T-helper 1 cell (primary cell): ENCODE measurements at places on chromosomes 2 and 18.

GRCh38 chr2:1835581-1836201 is 91.4 kb upstream of the PXDN start:
- no peak for DNase-seq

DNA sequence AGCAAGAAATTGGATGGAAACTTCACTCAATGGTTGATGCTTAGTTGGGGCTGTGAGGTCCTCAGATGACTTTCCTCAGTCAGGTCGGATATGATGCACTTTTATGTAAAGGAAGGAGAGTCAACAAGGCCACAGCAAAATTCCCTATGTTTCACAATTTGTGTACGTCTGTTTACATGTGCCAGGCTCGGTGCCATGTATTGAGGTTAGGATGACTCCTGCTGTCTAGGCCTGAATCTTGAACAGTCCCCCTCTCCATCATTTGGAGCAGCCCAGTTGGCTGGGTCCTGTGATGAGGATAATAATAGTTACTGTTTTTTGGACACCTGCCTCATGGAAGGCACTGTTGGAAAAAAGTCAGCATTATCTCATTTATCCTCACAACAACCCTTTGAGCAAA is 43.1 kb downstream of the VSNL1 start:
- no peak for DNase-seq

DNA sequence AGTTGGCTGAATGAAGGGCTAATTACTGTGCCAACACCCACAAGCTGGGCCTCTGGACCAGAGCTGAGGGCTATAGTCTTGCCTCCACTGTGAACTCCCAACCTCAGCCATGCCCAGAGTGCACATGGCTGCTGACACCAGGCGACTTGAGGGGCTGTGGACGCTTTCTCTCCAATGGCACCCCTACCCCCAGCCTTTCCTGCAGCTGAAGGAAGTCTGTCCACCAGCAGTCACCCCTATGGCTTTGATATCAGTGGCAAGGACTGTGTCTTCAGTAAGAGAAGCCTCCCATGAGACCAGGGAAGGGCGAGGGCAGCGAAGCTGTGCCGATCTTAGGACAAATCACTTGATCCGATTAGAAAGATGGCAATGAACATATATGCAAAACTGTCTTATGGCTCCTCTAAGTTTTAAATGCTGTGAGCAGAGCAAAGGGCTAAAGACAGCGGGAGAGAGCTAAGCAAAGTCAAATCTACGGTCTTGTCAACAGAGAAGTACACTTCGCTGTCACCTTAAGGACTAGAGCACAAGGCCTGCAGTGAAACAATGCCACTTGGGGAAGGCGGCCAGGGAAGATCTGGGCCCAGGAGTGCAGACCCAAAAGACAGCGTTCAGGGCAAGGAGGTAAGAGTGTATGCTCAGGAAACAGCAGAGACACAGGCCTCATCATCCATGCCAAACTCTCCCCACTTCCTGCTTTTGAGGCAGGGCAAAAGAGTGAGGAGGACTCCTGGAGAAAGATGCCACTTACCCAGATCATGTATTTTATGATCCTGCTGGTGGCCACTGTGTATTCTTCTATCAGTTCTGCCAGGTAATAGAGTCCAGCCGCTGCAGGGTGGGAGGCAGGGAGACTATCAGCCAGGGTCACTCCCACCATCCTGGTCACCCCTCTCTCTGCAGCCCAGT is 1.5 kb downstream of the TEX261 start:
- DNase-seq, result no peak

GRCh38 chr18:63586966-63587365 is at the start of gene SERPINB13:
Gene SERPINB13 (plus strand): TSS chr18:63587343. CDS start chr18:63588668, 1,325 bp downstream.
- DNase-seq, result no peak

GRCh38 chr2:23449831-23450331 is 64.9 kb downstream of the KLHL29 start:
- no peak for DNase-seq

DNA sequence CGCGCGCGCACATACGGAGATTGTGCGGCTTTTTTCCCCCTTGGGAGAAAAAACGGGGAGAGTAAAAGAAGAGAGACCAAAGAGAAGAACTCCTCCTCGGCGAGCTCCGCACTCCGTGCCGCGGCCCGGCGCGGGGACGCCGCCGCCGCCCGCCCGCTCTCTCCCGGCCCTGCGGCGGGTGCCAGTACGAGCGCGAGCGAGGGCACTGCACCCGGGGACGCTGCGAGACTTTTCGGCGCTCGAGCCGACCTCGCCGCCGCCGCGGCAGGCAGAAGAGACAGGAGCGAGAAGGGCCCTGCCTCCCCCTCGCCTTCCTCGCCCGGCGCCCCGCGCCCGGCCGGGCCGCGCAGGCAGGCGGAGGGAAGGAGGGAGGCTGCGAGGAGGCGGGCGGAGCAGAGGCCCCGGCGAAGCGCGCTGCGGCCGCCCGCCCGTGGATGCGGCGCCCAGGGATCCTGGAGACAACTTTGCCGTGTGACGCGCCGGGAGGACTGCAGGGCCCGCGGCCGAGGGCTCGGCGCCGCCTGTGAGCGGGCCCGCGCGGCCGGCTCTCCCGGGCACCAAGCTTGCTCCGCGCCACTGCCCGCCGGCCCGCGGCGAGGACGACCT is 857 bp upstream of the INHBB start:
- DNase-seq, result no peak

GRCh38 chr2:95018861-95019550 is 6.5 kb upstream of the MAL start:
- DNase-seq, result no peak

DNA sequence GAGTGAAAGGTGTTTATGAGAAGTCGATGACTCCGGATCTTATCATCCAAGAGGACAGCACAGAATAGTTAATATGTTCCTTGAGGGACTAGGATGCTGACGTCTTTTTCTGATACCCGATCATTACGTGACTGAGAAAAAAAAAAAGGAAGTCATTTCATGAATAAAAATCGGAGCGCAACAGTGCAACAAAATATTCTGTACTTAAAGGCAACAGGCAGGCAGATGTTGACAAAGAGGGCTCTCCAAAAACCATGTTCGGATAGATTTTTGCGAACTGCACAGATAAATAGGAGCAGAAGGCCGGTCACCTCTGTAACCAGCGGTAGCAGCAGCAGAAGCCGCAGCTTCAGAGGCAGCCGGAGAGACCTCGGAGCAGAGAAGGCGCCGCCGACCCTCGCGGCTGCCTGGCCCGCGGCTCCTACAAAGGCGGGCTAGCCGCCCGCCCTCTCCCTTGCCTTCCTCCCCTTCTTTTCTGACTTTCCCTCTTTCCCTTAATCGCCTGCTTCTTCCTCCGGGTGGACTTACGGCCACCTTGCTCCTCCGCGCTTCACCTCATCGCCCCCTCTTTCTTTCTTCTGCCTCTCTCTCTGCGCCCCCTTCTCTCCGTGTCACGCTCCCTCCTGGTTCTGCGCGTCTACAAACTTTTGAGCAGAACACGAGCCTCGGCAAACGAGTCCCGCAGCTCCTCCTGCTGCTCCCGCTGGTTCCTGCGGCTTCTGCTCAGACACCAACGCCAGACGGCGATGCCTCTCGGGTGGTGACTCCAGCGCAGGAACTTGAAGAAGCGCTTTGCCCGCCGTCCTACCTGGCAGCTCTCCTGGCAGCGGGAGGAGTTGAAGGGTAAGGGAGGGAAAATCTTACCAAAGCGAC is at the start of gene ADCYAP1:
Gene ADCYAP1 (plus strand): TSS at position 654 of the 873 bp plus-strand sequence. CDS start 516 bp downstream, outside the sequence.
- no peak for DNase-seq

DNA sequence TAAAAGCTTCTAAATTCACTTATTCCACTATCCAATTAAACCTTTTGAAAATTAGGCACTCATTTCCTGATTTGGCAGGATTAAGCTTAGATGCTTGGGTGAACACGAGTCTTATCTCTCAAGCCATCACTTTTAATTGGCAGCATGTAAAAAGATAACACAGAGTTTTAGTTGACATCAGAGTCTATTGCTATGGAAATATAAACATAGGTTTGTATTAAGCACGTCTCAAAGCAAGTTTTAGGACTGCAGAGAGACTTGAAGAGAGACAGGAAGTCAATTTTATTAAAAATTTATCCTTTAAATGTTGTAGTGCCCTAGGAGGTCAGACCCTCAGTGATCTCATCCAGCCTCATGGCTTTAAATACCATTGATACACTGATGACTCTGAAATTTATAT is 5.6 kb downstream of the RBKS start:
- no peak for DNase-seq

- DNase-seq, result no peak
Observed at GRCh38 chr2:50343150-50343830, 688.6 kb downstream of the NRXN1 start.

- no peak for DNase-seq
Observed at GRCh38 chr2:10042301-10043161, 819 bp upstream of the KLF11 start.

DNA sequence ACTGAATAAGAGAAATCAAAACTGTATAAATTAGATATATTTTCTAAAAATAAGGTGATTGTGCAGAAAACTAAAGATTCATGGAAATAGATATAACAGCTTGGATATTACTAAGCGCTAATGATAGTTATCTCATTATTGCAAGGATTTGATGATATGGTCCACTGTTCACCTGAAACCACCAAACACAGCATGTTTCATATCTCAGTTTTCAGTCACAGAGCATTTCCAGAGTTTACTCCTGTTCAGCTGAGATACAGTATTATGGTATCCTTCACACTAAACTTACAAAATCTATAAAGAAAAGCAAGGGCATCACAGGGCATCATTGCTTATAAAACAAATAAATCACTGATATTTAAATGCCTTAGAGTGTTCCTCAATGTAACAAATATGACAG is 591.6 kb downstream of the ERBB4 start:
- DNase-seq, result no peak
